ENCODE measurements at places on chromosomes 16 and 17. TPM values are rescaled to one million over a fixed set of nuclear protein-coding genes. Genes with fewer than 3 reads are reported as not detected.

- no peak overlapping the region for H3K4me3 ChIP-seq
- DNase-seq, result no peak
- H3K36me3 ChIP-seq, result no peaks in the 10 kb centered on the region
- H3K27ac ChIP-seq, result no peak overlapping the region
- H3K4me1 ChIP-seq, result no peaks in the 10 kb centered on the region
Observed at GRCh38 chr17:31085563-31085962, 9.2 kb upstream of the NF1 start.

DNA sequence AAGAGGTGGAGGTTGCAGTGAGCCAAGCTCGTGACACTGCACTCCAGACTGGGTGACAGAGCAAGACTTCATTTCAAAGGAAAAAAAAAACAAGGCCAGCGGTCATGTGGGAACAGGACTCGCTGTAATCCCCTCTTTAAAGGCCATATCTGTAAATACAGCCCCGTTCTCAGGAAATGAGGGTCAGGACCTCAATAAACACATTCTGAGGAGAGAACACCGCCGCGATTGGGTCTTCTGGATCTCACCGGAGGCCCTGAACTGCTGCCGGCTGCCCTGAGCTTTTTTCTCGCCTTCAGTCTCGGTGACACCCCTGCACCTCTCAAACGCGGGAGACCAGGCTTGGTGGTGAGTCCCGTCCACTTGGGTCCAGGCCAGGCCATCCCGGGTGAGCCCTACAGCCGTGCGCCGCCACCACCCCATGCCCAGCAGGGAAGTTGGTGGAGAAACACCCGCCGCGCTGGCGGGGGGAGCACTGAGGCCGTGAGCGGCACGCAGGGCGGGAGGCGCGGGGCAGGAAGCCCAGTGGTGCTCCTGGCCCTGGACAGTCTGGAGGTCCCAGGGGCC, 28.4 kb downstream of the SLC25A10 start:
- DNase-seq, result no peak
- H3K4me1 ChIP-seq, result no peaks in the 10 kb centered on the region

GRCh38 chr17:37182786-37183465, 192.9 kb upstream of the C17orf78 start:
- no peaks in the 10 kb centered on the region for H3K27me3 ChIP-seq
- DNase-seq, result no peak
- H3K4me3 ChIP-seq, result no peak overlapping the region
- H3K4me1 ChIP-seq, result no peaks in the 10 kb centered on the region
- no peak overlapping the region for H3K27ac ChIP-seq

GRCh38 chr17:45224671-45225050, 3.0 kb downstream of the FMNL1 start:
- DNase-seq, result no peak
- H3K4me1 ChIP-seq, result peaks cover 28% of the 10 kb centered on the region
- no peak overlapping the region for H3K27ac ChIP-seq
- no peaks in the 10 kb centered on the region for H3K36me3 ChIP-seq

The C1QL1 gene
- 7.5 TPM for total RNA-seq

- no peak overlapping the region for H3K27ac ChIP-seq
- H3K27me3 ChIP-seq, result peaks cover 5% of the 10 kb centered on the region
- H3K36me3 ChIP-seq, result no peaks in the 10 kb centered on the region
- H3K4me1 ChIP-seq, result peaks cover 9% of the 10 kb centered on the region
- DNase-seq, result no peak
Observed at GRCh38 chr17:260944-261343, 79.5 kb upstream of the DOC2B start.

DNA sequence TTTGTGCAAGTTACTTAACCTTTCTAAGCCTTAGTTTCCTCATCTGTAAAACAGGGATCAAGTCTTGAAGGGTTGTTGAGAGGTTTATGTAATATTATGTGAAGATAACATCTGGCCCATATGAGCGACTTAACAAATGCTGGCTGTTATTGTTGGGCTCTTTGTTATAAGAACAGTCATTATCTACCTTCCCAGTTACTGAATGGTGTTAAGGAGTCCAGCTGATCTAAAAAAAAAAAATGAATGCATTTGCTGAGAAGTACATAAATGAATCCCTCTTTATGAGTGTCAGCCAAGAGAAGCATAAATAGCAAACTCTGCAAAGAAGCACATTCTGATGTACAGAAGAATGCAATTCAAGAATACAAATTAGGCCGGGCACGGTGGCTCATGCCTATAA, 24.3 kb upstream of the MED13 start:
- no peaks in the 10 kb centered on the region for H3K27me3 ChIP-seq
- H3K4me1 ChIP-seq, result no peaks in the 10 kb centered on the region
- H3K27ac ChIP-seq, result no peak overlapping the region
- no peak for DNase-seq
- no peak overlapping the region for H3K4me3 ChIP-seq

DNA sequence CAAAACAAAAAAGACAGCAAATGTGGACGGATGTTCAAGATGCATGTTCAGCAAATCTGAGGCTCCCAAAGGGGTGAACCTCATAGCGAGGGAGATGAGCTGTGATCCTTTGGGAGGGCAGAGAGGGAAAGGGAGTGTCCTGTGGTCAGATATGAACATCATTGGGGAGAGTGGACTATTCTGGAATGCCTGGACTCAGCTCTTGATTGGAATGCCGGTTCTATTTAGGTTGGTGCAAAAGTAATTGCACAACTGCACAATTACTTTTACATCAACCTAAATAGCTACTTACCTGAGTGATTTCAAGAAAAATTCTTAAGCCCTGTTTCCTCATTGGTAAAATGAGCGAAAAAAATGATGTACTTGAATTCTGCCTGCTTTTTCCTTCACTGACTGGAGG, 89.6 kb downstream of the CACNG3 start:
- H3K27ac ChIP-seq, result no peak overlapping the region
- DNase-seq, result no peak
- H3K4me3 ChIP-seq, result no peak overlapping the region
- no peaks in the 10 kb centered on the region for H3K36me3 ChIP-seq
- H3K27me3 ChIP-seq, result no peaks in the 10 kb centered on the region
- H3K4me1 ChIP-seq, result peaks cover 24% of the 10 kb centered on the region

DNA sequence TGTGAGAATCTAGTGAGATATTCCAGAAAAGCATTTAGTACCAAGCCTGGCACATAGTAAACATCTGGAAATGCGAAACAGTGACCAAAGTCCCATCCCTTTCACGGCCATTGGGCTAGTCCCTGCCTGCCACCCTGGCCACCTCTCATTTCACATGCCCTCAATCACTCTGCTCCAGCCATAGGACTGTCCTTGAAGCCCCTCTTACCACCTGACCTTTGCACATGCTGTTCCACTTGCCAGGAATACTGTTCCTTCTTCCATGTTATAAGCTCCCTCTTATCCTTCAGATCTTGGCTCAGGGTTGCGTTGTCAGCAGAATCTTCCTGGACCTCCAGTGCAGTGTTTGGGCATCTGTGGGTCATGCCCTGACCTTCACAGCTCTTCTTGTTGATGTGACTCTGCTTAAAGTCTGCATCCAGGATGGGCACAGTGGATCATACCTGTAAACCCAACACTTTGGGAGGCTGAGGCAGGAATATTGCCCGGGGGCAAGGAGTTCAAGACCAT, 2.1 kb downstream of the MYO15A start:
- H3K4me1 ChIP-seq, result peaks cover 2% of the 10 kb centered on the region
- H3K27me3 ChIP-seq, result no peaks in the 10 kb centered on the region
- no peak for DNase-seq
- H3K4me3 ChIP-seq, result no peak overlapping the region
- no peak overlapping the region for H3K27ac ChIP-seq

- no peak overlapping the region for H3K27ac ChIP-seq
- H3K36me3 ChIP-seq, result no peaks in the 10 kb centered on the region
- no peaks in the 10 kb centered on the region for H3K27me3 ChIP-seq
- DNase-seq, result peak; percentile 89
- H3K4me3 ChIP-seq, result no peak overlapping the region
Observed at GRCh38 chr16:57899771-57900661, 70.9 kb downstream of the CNGB1 start.

DNA sequence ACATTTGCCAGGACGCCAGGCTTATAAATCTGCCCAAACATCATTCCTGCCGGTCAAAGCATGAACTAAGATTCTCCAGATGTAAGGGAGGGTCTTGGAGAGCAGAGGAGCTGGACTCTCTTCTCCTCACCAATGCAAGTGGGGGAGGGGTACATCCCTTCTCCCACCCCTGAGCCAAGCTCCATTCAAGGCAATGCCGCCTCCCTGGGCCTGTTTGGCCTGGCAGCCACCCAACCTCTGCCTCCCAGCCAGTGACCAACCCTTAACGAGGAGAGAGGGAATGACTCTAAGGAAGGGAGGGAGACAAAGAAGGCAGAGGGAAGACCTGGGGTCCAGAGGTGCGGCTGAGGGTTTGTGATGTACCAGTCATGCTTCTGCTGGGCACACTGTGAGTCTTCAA, 13.8 kb downstream of the C17orf50 start:
- DNase-seq, result no peak
- no peaks in the 10 kb centered on the region for H3K27me3 ChIP-seq
- no peaks in the 10 kb centered on the region for H3K36me3 ChIP-seq
- H3K27ac ChIP-seq, result no peak overlapping the region

DNA sequence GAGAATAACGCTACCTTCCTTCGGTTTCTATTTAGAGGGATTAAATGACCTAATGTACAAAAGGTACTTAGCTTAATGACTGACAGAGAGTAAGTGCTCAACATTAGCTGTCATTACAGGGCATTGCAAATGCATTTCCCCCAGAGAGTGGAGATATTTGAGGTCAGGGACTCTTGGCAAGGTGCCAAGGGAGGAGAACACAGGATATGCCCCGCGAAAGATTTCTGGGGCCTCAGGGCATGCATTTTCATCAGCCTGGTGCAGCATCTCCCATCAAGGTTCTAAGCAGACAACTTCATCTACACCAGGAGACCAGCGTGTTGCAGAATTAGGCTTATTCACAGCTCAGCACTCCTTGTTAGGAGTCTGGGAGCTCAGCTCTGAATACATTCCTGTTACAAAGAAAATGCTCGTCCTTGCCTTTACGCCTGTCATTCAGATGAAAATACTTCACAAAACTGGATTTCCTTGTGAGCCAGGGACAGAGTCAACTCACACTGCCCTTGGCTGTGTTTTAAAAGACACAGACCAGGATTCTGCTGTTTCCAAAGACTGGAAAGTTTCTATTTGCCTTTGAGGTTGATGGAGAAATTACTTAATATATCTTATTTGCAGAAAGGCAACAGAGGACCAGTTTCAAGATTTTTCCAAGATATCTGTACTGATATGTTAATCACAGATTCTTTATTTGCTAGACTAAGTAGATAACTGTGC, 108.2 kb downstream of the VAT1L start:
- no peaks in the 10 kb centered on the region for H3K4me1 ChIP-seq
- no peak overlapping the region for H3K27ac ChIP-seq
- no peak overlapping the region for H3K4me3 ChIP-seq
- no peaks in the 10 kb centered on the region for H3K27me3 ChIP-seq

- H3K27ac ChIP-seq, result no peak overlapping the region
- no peak overlapping the region for H3K4me3 ChIP-seq
- H3K4me1 ChIP-seq, result no peaks in the 10 kb centered on the region
- peaks cover 32% of the 10 kb centered on the region for H3K36me3 ChIP-seq
- DNase-seq, result no peak
Observed at GRCh38 chr16:74450236-74450635, 29.0 kb upstream of the CLEC18B start.

GRCh38 chr17:30208214-30208613, 27.3 kb downstream of the SLC6A4 start:
- no peak overlapping the region for H3K4me3 ChIP-seq
- no peaks in the 10 kb centered on the region for H3K36me3 ChIP-seq
- no peak overlapping the region for H3K27ac ChIP-seq

DNA sequence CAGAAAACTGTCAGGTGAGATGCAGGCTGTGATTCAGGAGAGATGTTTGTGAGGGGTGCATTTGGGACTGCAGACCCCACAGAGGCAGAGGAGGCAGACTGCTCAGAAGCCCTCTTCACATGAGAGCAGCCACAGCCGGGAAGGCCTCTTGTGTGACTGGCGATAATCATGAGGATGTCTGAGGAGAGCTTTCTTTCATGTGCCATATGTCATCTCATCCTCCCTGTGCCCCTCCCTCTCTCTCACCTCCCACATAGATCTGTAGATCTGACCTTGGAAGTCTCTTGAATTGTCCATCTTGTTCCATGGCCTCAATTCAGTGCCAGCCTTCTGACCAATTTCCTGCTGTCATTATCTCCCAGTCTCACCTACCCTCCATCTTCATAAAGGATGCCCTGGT, 50.5 kb downstream of the EPN2 start:
- H3K27me3 ChIP-seq, result no peaks in the 10 kb centered on the region
- no peak for DNase-seq
- peaks cover 8% of the 10 kb centered on the region for H3K4me1 ChIP-seq
- H3K4me3 ChIP-seq, result no peak overlapping the region

DNA sequence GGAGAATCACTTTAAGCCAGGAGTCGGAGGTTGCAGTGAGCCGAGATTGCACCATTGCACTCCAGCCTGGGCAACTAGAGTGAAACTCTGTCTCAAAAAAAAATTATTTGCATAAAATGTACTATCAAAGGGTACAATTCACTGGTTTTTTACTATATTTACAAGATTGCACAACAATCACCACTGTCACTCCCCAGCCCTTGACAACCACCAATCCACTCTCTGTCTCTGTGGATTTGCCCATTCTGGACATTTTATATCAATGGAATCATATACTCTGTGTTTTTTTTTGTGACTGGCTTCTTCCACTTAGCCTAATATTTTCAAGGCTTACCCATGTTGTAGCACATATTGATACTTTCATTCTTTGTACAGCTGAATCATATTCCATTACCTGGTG, 18.8 kb downstream of the TBX2 start:
- no peaks in the 10 kb centered on the region for H3K36me3 ChIP-seq
- H3K4me3 ChIP-seq, result no peak overlapping the region
- DNase-seq, result no peak
- peaks cover 5% of the 10 kb centered on the region for H3K4me1 ChIP-seq
